Choroid plexus epithelial cell (primary cell): ENCODE measurements at places on chromosomes 7 and 10.

- peak; percentile 31 for DNase-seq
These were observed 829 bp downstream of the CHRM2 start for GRCh38 chr7:136869001-136869961.

DNA sequence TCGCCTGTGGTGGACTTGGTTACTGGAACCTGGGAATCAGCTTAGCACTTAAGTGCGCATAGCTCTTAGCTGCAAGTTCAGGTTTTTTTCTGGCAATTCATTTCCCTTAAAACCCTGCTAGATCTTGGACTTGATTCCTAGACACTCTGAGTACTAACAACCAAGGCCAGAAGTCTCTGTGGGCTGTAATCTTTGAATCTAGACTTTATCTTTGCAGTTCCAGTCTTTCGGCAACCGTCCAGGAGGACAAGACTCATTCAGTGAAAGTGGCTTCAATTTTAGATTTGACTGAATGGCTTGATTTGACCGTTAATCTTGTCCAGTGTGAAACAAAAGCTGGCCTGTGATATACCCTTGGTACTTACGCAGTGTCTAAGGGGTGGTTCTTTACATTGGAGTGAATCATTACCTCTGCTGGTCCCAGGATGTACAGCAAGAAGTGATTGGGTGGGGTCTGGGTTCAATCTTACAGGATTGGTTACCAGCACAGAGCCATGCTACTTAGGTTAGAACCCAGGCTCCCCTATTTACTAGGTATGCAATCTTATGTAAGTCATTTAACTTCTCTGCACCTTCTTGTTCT is 16.4 kb downstream of the PTTG1IP2 start:
- DNase-seq = no peak

DNA sequence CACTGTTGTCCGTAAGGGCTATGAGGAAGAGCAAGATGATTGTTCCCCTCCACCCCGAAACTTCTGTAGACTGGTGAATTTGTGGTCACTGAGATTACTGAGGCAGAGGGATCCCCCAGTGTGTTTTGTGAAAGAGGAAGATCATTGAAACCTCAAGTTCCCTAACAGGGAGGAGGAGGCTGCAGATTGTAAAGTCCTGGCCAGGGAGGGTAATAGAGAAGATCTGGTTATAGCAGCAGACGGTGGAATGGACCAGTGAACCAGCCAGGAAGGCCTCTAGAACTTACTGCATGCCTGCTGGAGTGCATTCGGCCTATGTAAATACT is 31.1 kb downstream of the LMTK2 start:
- no peak for DNase-seq

- no peak for DNase-seq
These were observed 8.2 kb upstream of the SRRM3 start for GRCh38 chr7:76193466-76193865.

GRCh38 chr10:95245425-95246055 is 45.3 kb downstream of the PDLIM1 start:
- peak; percentile 47 for DNase-seq

GRCh38 chr10:103793429-103793828 is 61.9 kb downstream of the SH3PXD2A start:
- DNase-seq = no peak

DNA sequence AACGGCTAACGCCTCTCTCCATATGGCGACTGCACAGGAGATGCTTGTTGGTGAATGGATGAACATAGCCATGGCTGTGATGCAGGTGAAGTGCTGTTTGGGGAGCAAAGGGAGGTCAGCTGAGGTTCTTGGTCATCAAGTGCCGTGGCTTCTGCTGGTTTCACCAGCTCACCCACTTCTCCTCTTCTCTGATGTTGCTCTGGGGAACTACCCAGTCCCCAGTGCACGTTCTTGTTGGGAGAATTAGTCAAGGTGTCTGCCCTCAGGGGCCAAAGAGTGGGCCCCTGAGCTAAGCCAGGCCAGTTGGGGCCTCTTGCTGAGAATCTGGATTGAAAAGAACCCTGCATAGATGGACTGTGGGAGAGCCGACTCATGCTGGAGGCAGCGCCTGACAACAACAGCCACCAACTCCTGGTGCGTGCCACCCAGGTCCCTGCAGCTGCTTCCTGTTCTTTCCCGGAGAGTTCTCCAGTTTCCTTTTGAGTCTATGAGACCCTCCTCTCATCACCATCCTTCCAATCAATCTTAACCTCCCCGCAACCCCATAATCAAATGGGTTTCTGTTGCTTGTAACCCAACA is 3.0 kb downstream of the BTBD16 start:
- DNase-seq = no peak

DNA sequence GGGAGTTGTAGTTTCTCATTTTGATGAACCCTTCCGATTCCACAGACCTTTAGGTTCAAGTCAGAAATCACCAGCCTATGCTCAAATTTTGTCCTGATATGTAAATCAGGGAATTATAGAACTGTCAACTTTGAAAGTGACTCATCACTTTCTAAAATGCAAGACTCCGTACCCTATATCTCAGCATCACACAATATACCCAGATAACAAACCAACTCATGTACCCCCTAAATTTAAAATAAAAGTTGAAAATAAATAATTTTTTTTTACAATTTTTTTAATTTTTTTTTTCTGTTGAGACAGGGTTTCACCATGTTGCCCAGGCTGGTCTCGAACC is 393 bp upstream of the ARHGAP19 start:
- no peak for DNase-seq

DNA sequence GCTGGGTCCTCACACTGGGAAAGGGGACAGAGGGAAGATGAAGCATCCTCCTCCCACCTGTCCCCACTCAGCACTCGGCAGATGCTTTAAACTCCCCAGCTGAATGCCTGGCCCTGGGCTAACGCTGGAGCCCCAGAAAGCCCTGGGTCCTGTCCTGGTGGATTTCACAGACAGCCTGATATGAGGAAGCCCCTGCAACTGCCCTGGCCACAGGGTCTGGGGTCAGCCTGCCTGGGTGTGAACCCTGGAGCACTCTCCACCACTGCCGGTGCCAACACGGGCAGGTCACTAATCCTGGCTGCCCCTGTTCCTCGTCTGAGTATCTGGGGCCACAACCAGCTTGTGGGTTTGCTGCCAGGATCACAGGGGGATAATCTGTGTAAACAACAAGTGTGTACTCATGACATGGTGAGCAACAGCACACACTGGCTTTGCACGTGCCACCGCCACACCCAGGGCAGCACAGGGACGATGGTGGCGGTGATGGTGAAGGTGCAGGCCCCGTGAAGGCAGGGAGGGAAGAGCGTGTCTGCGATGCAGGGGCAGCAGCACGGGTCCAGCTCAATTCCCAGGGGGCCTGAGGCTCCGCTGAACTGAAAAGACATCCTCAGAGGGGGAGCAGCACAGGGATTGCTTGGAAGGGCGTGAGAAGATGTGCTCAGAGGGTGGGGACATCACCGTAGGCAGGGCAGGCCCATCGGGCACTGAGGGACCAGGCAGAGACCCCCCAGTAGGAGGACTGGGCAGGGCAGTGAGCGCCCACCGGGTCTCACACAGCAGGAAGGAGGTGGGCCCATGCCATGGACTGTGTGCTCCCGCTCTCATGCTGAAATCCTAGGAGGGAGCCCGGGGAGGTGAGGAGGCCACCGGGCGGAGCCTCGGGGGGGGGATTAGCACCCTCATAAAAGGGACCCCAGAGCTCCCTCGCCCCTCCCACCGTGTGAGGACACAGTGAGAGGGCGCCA is 238.7 kb downstream of the MAD1L1 start:
- no peak for DNase-seq

- DNase-seq = no peak
These were observed 437.6 kb downstream of the PCDH15 start for GRCh38 chr10:54363390-54363789.
